Stimulated activated naive CD8-positive, alpha-beta T cell treated with anti-CD3 and anti-CD28 coated beads, Interleukin-15, Interleukin-2, amounts not matched to agents 100 U/mL and 50 U/mL, for 24 hours (primary cell): ENCODE measurements at places on chromosomes 6 and 20.

DNA sequence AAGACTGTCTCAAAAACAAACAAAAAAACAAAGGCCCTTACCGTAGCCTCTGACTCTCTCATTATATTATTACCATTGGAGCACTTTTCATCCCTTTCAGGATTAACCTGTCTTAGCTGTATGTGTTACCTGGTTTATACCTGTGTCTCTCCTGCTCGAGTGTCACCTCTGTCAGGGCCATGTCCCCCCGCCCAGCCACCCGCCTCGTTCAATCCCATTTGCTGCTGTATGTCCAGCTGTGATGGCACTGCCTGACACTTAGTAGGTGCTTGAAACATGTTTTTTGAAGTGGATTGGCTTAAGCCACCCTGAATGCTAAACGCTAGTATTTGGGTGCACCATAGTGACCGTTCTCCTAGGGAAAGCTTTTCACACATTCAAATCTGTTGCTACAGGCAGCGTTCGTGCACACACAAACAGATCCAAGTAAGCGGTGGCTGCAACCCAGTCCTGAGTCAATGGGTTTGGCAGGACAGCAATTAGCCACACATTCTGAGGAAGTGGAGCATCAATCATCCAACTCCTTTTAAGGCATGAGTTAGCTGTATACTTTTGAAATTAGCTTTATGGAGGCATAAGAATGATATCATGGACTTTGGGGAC is 98.9 kb upstream of the ZNF217 start:
- no peak for DNase-seq

GRCh38 chr6:32868257-32868788 is 14.3 kb downstream of the PSMB9 start:
- peak; percentile 88 for DNase-seq

- DNase-seq = no peak
Measured at GRCh38 chr6:30915591-30915946, 1.5 kb downstream of the VARS2 start.

GRCh38 chr6:116624036-116624805 is 7.9 kb downstream of the RSPH4A start:
- DNase-seq = no peak

DNA sequence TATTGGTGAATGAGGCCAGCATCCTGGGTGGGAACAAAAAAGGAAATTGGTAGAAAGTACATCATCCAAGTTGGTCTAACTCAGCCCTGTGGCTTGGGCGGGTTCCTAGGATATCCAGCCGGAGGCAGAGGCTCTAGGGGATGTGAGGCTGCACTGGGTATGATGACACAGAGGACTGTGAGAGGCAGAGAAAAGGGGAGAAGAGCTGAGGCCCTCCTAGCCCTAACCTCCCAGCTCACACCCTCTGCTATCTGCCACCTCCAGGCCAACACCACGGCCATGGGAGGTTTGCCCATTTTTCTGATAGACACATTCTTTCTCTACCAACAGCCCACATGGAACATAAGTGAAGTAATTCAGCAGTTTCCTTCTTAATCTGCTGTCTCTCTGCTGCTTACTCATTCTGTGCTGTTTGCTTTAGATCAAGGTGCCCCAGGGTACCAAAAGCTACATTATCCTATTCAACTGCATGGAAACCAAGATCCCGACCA is 284.4 kb downstream of the ESR1 start:
- DNase-seq = no peak

DNA sequence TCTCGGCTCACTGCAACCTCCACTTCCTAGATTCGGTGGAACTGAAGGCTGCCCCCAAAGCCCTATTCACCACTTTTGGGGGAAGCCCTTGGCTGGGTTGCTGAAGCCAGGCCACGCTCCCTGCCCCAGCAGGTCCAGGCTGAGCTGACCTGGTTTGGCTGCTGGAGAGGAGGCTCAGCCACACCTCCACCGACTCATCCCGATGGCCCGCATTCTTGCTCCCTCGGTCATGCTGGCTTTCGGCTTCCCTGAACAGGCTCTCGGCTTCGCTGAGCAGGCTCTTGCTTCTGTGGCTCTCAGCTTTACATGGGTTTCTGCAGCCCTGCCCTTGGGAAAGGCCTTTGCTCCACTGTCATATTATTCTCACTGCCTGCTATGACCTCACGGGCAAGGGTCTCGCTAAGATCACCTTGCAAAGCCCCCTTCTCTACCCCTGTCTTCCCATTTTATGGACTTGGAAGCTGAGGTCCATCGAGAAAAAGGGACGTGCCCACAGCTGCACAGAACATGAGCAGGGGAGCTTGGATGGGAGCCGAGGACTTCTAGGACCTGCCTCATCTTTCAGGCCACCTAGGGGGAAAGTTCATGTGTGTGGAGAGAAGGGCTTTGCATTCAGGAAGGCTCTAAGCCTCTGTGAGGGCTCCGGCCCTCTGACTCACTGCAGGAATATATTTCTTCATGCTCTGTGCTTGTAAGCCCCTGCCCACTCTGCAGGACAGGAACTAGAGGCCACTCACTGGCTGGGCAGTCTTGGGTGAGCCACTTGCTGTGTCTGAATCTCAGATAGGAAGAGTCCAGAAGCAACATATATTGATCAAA is 15.6 kb downstream of the ARHGAP40 start:
- DNase-seq = no peak

- DNase-seq = no peak
Measured at GRCh38 chr6:17705428-17705777, 1.3 kb downstream of the NUP153 start.

DNA sequence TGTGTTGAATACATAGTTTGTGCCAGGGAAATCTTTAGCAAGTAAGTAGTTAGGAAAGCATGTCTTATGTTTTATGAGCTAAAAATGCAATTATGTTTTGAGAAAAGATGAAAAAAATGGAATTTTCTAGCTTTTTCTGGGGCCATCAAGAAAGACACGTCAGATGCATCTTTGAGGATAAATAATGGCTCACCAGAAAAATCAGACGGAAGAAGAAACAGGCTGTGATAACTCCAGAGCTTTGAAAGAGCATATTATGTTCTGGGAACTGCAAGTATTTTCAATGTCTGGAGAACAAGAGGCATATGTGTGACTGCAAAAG is 173.7 kb downstream of the CLVS2 start:
- DNase-seq = no peak

- DNase-seq = no peak
Measured at GRCh38 chr6:133551847-133552341, 310.7 kb downstream of the EYA4 start.

GRCh38 chr20:39857187-39857586 is 831.8 kb downstream of the MAFB start:
- DNase-seq = no peak

DNA sequence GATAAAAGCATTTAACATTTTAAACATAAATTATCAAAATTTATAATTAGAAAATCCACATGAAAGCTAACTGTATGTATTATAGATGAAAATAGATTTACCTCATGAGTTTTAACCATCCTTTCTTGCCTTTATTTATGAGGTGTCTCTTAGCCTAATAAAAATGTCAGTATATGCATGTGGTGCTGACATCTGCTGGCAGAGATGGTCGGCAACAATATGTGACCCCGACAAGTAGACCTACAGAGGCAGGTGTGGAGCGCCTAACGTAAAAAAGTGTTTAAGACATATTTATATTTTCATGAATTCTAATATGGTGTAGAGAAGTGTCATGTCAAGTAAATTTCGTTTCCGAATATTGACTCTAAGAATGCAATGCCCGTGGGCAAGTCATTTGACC is 149.0 kb upstream of the FUT9 start:
- no peak for DNase-seq

DNA sequence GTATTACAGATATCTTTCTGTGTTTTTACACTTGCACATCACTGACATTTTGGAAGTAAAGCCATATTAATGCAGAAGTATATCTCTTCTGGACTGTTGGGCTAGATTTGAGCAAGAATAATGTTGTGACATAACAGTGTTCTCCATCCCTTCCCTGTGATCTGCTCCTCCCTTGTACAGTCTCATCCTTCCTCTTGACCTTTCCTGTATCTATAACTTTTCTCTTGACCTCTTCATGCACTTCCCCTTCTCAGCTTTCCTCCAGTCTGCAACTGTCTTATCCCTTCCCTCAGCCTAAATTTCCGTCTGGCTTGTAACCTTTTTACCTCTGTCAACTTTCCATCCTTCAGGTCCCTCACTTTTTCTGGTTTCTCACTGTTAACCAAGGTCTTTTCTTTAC is 29.8 kb downstream of the NCOA3 start:
- DNase-seq = no peak

DNA sequence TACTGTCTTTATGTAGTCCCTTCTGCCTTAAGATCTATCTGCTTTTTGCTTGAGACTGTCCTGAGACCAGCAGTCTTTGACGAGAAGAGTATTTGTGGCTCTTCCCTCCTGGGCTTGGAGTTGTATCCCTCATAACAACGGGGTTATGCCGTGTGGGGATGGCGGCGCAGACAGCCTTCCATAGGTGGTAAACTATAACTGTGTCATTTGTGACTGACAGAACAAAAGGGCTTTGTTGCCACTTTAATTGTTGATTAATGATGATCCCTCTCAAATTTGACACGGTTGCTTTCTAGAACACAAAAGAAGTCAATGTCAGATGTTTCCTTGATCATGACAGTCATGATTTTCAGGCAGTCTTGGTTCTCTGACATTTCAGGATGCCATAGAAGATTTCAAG is 196.6 kb downstream of the JARID2 start:
- DNase-seq = no peak

DNA sequence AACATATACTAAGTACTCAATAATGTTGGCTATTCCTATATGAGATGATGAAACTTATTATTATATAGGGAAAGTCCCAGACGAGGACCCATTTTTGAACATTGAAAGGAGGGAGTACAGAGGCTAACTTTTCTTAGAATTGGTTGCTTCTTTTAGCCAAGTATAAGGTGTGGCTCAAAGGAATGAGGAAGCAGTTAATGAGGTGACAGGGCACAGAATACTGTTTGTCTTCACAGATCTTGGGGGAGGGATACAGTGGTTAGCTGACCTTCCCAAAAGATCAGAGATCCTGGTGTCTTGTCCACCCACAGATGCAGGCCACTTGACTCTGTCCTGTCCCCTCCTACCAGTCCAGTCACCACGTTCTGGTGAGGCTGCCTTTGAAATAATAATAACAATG is 67.8 kb upstream of the EPB41L1 start:
- DNase-seq = no peak
